ENCODE measurements at places on chromosomes 5 and 9.

GRCh38 chr5:107263387-107264018 lies 407.2 kb downstream of the EFNA5 start:
- DNase-seq, result no peak

DNA sequence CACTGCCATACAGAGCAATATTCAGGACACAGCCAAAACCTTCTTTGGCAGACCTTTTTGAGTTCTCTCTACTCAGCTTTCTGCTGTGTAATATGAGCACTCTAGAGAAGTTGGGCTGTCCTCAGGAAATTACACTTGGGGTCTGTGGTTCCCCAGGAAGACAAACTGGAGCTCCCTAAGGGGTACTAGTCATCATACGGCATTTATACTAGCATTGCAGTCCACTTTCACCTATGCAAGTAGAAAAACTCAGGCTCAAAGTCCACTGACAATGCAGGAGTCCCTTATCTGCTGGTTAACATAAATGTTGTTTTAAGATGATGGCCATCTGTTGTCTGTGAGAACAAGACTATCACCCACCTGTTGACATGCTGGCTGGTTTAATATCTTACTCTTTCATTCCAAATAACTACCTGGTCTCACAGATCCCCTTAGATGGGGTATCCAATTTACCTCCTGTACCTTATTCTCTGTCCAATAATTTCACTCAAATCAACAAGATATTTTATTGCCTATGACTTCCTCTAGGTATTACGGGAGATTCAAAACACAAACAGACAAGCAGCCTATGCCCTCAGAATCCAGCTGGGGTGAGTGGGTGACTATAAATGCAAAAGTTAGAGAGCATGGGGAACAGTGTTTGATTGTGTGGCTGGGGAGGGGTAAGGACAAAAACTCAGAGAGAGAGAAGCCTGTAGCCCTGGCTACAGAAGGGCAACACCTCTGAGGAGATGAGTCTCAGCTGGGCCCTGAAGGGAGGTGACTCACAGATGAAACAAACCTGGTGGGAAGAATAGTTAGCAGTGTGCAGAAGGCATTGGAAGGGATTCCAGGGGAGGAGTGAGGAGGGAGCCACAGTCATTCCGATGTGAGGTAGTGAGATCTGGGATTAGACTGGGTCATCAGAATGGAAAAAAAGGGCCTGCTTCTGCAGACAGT lies 10.2 kb downstream of the DOCK8 start:
- DNase-seq, result no peak

DNA sequence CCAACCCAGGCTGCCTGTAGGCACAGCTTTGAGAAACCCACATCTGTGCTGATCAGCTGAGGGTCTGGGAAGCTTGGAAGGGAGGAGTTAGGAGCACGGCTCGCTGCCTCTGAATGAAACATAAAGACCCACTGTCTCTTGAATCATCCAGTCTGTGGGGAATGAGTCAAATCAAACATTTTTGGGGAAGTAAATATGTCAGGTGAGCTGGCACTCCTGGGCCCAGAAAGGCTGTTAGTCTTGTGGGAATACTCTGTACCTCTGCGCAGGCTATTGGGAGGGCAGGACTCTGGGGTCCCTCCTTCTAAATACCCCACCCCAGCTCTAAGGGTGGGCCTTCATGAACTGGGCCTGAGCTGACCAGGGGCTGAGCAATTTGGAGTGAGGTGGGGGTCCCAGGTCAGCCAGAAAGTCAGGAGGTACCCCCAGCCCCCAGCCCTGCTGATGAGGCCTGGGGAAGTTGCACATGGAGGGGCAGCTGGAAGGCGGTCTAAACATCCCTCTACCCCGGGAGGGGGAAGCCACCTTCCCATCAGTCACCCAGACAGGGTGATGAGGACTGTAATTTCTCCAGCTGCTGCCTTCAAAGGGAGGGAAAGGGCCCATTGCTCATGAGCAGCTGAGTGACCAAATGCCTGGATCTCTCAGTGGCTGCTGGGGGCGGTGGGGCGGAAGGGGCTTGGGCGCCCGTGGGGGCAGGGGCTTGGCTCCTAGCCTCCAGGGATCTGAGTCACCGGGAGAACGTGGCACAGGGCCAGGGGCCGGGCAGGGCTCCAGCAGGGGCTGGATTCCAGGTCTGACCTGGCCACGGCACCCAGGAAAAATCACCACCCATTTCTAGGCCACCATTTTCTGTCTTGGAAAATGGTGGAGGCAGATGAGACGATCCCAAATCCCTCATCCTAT lies 10.8 kb downstream of the FIBCD1 start:
- no peak for DNase-seq

DNA sequence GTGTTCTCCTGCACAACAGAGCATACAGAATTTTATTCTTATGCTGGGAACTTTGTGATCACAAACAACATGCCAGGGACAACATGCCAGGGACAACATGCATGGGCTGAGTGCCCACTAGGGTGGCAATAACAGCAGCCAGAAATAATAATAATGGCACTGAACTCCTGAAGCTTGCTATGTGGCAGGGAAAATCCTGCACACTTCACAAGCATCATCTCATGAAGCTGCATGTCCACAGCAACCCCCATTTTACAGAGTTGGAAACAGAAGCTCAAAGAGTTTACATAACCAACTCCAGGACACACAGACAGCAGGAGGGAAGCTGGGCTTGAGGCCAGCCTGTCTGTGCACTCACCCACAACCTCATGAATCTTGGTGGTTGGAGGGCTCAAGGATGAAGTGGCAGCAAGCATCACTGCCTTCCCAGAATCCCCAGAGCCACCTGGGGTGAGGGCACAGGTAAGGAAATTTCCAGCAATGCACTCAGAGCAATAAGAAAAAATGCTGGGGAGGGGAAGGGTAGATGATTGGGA lies 111.4 kb downstream of the GABBR2 start:
- no peak for DNase-seq

GRCh38 chr9:109816490-109816889 lies 36.5 kb downstream of the PALM2AKAP2 start:
- no peak for DNase-seq

- no peak for DNase-seq
These were observed 14.1 kb downstream of the LCN10 start for GRCh38 chr9:136728548-136729123.

DNA sequence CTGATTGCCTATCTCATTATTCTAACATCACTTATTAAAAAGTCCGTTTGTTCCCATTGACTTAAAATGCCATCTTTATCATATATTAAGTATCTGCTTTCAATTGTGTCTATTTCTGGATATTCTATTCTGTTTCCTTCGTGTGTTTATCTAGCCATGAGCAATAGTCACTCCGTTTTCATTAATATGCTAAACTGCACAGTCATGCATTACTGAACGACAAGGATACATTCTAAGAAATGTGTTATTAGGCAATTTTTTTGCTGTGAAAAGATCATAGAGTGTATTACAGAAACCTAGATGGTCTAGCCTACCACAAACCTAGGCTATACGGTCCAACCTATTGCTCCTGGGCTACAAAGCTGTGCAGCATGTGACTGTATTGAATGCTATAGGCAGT lies 482.9 kb downstream of the IRX1 start:
- DNase-seq, result no peak

- DNase-seq, result no peak
These were observed 94.5 kb downstream of the F2RL2 start for GRCh38 chr5:76528547-76529331.

DNA sequence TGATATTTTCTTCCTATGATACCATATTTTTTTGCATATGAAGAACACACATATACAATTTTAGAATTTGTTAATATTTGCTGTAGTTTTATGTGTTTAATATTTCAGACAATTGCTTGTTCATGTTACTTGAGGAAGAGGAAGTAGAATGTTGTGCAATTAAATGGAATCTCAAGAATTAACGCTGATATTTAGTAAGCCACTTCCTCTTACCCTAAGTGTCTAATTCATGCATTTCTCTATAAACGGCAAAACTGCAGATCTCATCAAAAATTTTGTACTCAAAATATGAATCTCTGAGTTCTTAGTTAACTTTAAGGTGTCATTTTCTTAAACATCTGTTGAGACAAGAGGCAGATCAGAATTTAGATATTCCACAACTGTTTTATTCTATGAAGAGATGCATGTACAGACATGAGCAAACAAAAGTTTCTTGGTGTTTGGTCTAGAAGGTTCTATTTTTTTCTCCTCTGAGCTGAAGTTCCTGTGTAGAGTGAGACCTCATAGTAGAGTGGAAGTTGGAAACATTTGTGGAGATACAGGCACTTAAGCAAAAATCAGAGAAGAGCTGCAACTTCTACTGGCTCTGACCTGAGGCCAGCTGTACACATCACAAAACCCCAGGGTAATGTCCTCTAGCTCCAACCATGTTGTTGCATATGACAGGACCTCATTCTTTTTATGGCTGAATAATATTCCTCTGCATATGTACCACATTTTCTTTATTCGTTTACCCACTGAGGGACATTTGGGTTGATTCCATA lies 16.6 kb upstream of the TGFBI start:
- DNase-seq, result no peak

- no peak for DNase-seq
These were observed 154.4 kb upstream of the COX7C start for GRCh38 chr5:86463339-86463738.

DNA sequence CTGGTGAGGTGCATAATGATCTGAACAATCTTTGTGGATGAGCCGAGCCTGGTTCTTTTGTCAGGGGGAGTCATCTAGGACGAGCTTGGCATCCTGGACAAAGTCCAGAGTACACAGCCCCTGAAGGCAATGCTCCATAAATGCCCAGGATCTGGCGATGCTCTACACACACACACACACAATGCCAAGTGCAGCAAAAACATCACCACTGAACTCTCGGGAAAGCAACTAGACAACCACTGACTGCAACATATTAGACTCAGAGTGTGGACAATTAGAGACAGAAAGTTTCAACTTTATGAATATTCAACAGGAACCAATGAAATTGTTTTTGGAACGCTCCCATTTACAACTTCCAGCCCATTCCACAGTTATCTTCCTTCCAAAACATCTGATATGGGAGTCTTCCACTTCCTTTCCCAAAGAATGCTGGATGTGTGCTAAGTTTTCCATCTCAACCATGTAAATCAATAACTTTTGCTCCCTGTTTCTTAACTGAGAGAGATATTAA lies 227.6 kb upstream of the ANKRD55 start:
- no peak for DNase-seq

DNA sequence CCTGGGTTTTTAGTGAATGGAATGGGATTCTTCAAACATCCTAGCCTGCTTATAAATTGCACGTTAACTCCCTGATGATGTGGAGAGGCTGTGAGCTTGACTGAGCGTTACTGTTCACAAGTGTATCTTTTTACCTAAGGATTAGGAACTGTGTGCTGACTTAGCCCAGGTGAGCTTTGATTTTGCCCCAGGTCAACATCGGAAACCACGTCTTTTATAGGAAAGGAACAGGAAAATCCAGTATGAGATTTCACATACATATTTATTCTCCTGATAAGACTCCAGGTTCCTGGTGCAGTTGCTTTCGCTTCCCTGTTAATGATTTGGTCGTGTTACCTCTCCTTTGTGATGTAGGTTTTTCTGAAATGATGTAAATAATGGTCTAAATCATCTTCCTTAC lies 103.2 kb upstream of the BASP1 start:
- DNase-seq, result no peak

DNA sequence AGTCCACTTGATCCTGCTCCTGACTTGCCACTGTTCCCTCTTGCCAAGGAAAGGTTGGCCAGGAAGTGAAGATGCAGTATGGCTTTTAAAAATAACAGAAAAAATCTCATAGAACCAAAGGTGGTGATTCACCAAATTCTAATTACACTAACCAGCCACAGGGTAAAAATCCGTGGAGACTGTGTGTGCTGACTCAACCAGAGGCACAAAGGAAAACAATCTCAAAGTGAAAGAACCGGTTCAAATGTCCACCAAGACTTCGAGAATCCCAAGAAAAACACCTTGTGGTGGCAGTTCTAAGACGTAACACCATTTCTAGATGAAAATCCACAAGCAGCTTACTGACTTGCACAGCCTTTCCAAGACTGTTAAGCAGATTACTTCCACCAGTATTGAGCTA lies 279.1 kb downstream of the TLE1 start:
- no peak for DNase-seq

- DNase-seq, result no peak
These were observed 84.6 kb downstream of the DAB2IP start for GRCh38 chr9:121735793-121736770.

GRCh38 chr5:106699198-106699597 lies 971.5 kb downstream of the EFNA5 start:
- DNase-seq, result no peak

GRCh38 chr9:76161541-76161940 lies 232.7 kb downstream of the RFK start:
- DNase-seq, result no peak

GRCh38 chr5:36728697-36729543 lies 122.5 kb downstream of the SLC1A3 start:
- no peak for DNase-seq

GRCh38 chr5:9567039-9567438 lies 21.2 kb upstream of the SEMA5A start:
- DNase-seq, result no peak

DNA sequence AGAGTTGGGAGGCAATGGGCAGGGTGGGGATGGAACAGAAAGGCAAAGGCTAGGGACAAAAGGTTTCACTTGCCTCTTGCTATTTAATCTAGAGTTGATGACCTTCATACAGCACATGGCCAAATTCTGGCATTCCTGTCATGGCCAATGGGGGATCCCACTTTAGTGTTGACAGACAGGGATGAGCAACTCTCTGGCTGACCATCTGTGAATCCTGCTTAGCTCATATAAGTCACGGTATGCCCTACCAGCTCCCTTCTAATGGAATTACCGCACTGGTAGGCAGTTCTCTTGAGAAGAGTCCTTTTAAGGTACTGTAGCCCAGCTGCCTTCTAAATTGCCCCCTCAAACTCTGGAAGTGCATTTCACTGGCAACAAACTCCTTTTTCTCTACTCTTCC lies 76.1 kb downstream of the MAMDC2 start:
- DNase-seq, result no peak

GRCh38 chr9:74391816-74392215 lies 105.3 kb upstream of the RORB start:
- no peak for DNase-seq

Measured in activated CD4-positive, alpha-beta T cell treated with anti-CD3 and anti-CD28 coated beads for 24 hours (primary cell).